Glomerular endothelial cell (primary cell): ENCODE measurements at places on chromosomes 2 and 18.

DNA sequence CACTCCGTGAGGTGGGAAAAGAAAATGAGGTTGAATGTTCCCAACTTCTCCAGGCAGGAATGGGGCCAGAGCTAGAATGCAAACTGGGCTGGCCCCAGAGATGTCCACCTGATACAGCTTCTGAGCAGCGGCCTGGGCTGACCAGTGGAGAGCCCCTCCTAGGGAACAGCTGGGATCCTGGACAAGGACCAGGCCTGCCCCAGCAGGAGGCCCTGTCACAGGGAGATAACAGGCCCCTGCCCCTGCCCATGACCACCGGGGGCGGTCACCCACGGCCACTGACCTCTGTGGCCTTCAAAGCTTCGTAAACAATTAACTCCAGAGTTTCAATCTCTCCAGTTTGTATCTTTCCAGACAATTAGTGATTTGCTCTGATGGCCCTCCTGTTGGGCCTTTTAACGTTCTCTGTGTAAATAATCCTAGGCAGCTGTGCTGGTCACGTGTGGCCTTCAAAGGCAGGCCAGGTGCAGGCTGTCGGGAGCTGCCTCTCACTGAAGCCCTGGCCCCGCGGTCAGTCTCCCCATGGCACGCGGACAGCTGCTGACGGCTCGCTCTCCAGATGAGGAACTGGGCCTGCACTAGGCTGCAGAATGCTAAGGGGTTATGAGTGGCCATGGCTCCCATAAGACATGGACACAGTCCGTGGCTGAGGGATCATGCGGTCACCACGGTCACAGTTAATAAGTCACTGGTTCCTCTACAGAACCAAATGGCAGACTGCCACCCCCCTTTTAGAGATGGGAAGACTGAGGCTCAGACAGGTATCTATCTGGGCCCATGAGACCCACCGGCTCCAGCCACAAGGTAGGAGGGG is 9.2 kb downstream of the HS6ST1 start:
- DNase-seq: no peak

- no peak for DNase-seq
Observed at GRCh38 chr2:107306881-107307280, 420.9 kb upstream of the ST6GAL2 start.

DNA sequence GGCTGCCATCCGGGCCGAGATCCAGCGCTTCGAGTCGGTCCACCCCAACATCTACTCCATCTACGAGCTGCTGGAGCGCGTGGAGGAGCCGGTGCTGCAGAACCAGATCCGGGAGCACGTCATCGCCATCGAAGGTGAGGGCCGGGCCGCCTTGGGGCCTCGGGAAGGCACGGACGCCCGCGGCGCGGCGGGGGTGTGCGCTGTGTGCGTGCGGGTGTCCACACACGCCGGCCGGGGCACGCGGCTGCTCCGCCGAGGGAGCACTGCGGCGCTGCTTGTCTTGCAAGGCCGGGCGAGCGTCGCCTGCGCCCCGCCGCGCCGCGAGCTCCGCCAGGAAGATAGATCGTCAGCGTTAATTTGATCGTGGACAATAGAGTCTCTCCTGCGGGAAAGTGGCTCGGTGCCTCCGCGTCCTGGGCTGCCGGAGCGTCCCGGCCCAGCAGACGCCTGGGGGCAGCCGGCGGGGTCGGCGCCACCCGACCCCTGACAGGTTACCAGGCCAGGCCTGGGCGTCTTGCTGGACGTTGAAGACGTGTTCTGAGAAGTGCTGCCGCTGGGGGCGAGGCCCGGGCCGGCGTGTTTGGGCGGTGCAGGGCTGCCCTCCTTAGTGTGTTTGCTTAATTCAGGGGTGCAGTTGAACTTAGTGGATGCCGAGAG is 1.0 kb downstream of the AGAP1 start:
- no peak for DNase-seq

DNA sequence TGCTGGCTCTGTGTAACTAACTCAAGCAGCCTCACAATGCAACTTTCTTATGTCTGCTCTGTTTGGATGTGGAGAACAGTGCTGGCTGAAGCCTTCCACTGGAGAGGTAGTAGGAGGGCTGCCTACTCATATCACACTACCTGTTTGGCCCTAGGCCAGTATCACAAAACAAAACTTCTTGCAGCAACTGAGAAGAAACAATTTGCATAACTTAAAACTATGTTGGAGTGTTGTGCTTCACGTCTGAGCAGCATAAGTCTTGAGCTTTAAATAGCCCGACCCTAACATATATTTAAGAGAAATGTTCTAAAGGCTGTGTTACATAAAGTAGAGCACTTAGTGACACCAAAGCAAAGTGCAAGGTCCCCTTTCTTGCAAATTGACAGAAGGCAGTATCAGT is 204.9 kb upstream of the ACVR2A start:
- DNase-seq: no peak

GRCh38 chr2:160784034-160784433 is 290.4 kb upstream of the RBMS1 start:
- no peak for DNase-seq

- DNase-seq: no peak
Observed at GRCh38 chr18:62894681-62895390, 179.5 kb downstream of the PHLPP1 start.

GRCh38 chr2:48332286-48332685 is 197.7 kb upstream of the STON1 start:
- no peak for DNase-seq

DNA sequence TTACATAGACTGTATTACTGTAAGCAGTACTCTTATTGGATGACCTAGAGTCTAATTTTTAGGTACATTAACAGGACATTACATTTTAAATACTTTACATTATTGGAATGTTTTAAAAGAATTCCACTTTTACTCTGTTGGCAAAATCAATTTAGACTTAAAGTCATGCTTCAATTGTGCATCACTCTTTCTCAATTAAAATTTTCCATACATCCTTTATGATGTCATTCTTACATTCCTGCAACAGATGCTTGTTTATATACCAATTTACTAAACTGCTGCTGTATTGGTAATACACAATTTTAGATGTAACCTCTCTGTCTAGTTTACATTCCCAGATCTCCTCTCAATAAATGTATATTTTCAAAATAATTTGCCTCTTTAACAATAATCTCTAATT is 440.1 kb downstream of the ZEB2 start:
- no peak for DNase-seq

DNA sequence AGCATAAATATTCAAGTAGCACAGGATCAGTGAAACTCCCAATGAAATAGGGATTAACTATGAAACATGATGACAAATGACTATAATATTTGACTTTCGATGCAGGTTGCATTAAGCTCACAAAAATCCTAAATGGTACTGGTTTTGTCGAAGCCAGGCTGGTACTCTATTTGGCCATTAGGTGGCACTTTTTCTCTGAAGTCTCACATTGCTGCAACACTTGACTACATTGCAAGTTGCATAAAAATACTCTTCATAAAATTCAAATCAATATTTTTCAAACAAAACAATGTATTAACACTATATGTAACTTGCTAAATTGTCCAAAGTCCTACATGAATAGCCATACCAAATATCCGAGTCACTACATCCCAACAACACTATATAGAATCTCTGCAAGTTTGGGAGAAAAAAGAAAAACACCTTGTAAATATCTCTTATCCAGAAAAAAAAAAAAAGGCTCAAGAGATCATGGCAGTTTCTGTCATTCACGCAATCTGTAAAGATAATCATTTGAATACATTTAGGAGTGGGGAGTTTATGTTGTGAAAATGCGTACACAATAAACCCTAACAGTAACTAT is 9.5 kb downstream of the RTTN start:
- no peak for DNase-seq

DNA sequence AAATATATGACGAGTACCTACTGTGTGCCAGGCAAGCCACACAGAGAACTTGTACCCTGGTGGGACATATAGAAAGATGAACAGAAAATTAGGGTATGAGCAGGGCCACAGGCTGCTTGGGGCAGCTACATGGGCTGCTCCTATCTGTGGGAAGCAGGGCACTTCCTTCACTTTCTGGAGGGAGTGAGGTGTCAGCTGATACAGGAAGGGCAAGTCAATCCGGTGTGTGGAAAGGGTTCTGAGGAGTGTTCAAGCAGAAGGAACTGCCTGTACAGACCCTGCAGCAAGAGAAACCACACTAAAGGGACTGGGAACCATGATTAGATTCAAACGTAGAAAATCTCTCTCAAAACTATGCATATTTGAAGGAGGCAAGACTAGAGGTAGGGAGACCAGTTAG is 58.6 kb upstream of the BCL11A start:
- DNase-seq: no peak

- no peak for DNase-seq
Observed at GRCh38 chr2:42385225-42385624, 24.2 kb upstream of the COX7A2L start.

GRCh38 chr18:31261792-31262582 is 56.0 kb upstream of the DSG1 start:
- DNase-seq: no peak

GRCh38 chr2:159067971-159068370 is 99.5 kb downstream of the TANC1 start:
- no peak for DNase-seq

- DNase-seq: no peak
Observed at GRCh38 chr2:102251849-102252203, 59.5 kb upstream of the IL1RL1 start.

GRCh38 chr2:160397530-160397865 is 96.1 kb downstream of the RBMS1 start:
- DNase-seq: no peak

- DNase-seq: no peak
Observed at GRCh38 chr2:166154685-166155338, 27.0 kb upstream of the SCN1A start.

DNA sequence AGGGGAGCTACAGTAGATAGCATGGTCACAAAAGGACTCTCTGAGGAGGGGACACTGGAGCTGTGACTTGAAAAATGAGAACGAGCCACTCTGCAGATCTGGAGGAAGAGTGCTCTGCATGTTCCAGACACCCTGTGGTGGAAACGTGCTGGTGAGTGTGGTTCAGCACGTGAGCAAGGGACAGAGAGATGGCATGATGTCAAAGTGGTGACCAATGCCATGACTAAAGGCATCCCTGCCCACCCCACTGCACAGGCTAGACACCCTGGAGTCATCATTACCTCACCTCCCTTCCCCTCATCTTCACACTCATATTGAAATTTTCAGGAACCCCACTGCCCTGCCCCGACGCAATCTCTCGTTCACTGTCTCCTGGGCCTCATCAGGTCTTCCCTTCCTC is 56.5 kb downstream of the SLC4A5 start:
- DNase-seq: no peak

DNA sequence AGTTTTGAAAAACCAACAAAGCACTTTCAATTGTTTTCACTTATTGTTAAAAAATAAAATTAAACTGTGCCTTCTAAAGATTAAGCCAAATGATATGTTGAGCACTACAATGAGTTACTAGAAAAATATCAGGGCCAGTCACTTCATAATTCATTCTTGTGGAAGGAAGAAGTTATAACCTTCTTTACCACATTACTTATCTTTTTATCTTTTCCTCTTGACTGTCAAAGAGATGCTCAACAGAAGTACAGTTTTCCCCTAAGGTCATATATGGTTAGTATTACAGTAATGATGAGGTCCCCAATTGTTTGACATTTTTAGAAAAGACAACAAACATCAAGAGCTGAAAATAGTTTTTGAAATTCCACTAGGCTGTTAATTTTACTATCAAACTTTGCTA is 9.4 kb downstream of the PELI1 start:
- no peak for DNase-seq
